NCI-H446 (cell line): ENCODE measurements at places on chromosomes 2 and 18.

DNA sequence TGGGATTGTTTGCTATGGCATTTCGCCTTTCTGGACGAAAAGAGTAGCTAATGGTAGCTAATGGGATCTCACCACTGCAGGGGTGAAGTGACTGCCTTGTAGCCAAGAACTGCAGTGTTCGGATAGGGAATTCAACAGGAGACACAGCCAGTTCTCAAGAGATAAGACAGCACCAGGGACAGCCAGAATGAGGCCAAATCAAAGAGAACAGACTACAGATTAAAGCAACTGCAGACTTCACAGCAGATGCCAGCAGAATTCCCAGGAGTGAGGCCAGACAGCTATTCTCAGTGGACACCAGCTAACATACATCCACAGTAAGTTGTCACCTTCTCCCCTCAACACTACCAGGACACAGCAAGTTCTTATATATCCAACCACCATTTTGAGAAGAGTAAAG lies 124.0 kb downstream of the PLA2R1 start:
- no peak for DNase-seq

DNA sequence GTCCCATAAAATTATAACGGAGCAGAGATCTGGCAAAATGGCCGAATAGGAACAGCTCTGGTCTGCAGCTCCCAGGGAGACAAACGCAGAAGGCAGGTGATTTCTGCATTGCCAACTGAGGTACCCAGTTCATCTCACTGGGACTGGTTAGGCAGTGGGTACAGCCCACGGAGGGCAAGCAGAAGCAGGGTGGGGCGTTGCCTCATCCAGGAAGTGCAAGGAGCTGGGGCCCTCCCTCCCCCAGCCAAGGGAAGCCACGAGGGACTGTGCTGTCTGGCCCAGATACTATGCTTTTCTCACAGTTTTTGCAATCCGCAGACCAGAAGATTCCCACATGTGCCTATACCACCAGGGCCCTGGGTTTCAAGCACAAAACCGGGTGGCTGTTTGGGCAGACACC lies 22.8 kb downstream of the ICA1L start:
- no peak for DNase-seq

GRCh38 chr2:197168705-197169104 lies 141.9 kb downstream of the ANKRD44 start:
- peak; percentile 37 for DNase-seq

DNA sequence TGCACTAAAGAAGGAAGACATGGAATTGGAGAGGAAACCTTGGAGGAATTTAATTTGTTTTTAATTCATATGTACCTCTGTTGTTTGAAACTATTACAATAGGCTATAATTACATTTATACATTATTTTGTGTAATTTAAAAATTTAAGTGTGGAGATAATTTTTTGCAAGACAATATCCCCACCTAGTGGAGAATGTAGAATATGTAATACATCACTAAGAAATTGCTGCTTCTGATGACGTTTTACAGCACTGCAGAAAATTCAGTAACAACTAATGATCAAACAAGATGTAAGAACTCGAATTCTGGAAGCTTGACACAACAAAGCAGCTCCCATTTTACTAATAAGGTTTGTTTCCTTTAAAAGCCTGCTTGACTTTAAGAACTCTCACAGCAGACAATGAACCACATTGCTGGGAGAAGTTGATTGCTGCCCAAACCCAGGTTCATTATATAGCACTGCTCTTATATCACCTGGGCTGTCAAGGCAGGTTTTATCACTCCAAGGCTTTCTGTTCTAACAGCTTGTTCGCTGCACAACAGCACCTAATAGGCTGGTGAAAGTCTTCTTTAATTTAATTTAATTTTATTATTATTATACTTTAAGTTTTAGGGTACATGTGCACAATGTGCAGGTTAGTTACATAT lies 53.4 kb downstream of the THADA start:
- no peak for DNase-seq

DNA sequence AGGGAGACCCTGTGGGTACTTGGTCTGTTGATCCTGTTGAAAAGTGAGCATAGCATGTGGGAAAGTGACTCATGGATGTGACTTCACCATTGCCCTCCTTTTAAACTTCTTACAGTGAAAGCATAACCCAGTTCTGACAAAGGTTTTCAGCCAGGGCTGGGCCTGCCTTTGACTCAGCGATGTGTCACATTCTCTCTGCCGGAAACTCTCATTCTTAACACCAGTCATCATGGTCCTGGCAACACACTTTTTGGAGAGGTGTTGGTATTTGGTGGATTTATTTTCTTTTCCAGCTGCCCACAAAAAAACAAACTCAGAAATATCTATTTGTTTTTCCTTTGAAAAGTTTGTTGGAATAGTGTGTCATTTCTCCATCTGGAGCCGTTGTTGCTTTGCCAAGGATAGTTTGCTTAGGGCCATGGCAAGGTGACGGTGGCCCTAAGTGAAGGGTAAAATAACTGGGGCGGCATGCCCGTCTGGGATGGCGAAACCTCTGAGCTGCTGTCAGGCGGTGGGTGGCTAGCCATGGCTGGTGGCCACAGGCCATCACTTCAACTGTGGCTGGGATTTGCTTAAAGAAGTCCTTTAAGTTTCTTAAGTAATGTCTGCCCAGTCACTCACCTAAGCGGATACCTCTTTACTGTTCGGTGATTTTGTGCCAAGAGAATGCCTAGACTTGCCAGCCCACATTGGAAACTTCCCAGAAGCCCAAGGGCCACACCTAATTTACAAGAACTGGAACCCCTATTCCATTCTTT lies 123.3 kb downstream of the LTBP1 start:
- peak; percentile 53 for DNase-seq

- DNase-seq, result no peak
These were observed 96.7 kb downstream of the WDR7 start for GRCh38 chr18:56747857-56748256.

DNA sequence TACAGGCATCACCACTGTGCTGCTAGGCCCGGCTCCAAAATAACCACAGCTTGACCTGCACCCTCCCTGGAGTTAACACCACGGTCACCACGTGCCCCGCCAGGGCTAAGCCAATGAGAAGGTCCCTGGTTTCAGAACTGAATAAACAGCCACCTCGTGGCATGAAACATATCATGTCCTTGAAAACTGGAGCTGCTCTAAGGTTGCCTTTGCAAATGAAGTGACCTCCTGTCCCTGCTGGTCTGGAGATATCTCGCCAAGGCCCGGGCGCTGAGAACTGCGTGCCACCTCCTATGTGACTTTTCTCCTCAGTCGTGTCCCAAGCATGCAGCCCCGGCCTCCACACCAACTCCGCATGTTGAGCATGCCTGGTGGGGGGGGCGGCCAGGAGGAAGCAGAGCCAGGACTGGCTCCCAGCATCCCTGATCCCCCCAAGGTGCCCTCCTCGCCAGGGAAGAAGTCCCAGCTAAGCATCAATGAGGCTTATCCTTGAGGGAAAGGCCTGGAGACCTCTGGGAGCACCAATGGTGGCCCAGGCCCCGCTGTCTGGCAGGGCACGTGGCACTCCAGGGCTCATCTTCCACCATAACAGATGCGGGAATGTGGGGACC lies 16.3 kb upstream of the KCNG2 start:
- no peak for DNase-seq

- peak; percentile 12 for DNase-seq
These were observed 97.0 kb upstream of the SMAD2 start for GRCh38 chr18:48027401-48027963.

DNA sequence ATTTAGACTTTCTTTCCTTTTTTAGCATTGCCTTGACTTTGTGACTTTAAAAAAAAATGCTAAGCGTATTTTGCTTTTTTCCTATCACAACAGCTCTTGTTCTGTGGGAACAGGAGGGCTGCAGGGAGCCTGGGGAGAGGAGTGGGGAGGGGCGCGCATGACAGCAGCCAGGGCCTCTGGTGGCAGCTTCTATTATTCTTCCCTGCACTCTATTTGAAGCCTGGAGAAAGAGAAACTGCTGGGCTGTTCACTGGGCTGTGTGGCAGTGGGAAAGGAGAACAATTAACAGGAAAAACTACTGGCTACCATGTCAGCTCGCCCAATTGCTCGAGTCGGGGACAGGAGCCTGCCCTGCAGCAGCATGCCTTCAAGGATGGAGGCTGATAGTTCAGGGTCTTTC lies 119.0 kb upstream of the ZBTB14 start:
- no peak for DNase-seq

GRCh38 chr2:173119069-173119807 lies 43.6 kb downstream of the MAP3K20 start:
- DNase-seq, result peak; percentile 97

GRCh38 chr2:211049321-211050018 lies 493.1 kb downstream of the CPS1 start:
- no peak for DNase-seq

GRCh38 chr18:79867666-79868065 lies 69.9 kb downstream of the KCNG2 start:
- DNase-seq, result no peak

GRCh38 chr18:39960550-39960949 lies 1994.5 kb upstream of the PIK3C3 start:
- no peak for DNase-seq

- no peak for DNase-seq
These were observed 157.8 kb upstream of the CAPN13 start for GRCh38 chr2:30965022-30965531.

- DNase-seq, result no peak
These were observed 113.7 kb downstream of the C2orf74 start for GRCh38 chr2:61275575-61276184.

DNA sequence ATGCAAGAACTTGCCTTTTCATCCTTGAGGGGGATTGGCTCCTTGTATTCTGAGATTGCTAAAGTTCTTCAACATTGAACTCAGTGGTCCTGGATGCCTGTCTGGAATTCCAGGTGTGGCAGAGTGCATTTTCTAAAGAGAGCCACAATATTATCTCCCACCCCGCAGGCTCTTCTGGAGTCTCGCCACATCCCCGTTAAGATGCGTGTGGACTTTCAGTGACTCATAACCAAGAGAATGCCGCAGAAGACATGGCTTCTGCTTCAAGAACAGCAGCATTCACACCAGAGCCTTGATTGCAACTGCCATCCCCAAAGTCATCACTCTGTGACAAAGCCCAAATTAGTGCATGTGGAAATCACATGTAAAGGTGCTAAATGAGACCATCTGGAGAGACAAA lies 142.7 kb downstream of the CDH20 start:
- no peak for DNase-seq

DNA sequence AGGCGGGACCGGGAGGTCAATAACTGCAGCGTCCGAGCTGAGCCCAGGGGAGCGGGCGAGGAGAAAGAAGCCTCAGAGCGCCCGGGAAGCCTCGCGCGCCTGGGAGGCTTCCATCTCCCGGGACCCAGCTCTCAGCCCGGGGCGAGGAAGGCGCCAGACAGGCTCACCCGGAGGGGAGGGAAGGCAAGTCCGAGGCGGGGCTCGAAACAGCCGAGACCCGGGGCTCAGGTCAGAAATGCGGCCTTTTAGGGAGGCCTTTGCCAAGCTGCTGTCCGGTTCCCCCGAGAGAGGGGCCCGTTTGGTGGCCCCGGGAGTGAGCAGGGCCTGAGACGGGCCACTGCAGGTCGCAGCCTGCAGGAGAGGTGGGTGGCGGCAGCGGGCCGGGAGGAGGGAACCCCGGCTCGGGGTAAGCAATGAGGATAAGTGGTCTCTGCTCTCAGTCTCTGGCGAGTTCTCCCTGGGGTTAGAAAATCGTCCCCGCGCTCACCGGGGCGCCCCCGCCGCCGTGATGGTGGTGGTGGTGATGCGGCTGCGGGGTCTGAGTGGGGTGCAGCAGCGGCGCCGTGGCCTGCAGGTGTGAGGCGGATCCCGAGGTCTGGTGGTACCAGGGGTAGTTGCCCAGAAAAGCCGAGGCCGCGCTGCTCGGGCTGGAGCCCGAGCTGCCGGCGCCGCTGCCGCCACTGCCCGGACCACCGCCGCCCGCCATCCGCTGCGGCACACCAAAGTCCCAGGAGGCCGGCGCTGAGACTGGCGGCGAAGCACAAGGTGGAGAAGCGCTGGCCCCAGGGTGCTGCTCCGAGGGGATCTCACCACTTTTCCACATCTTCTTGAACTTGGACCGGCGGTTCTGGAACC lies 2.4 kb downstream of the DLX2 start:
- DNase-seq, result no peak

DNA sequence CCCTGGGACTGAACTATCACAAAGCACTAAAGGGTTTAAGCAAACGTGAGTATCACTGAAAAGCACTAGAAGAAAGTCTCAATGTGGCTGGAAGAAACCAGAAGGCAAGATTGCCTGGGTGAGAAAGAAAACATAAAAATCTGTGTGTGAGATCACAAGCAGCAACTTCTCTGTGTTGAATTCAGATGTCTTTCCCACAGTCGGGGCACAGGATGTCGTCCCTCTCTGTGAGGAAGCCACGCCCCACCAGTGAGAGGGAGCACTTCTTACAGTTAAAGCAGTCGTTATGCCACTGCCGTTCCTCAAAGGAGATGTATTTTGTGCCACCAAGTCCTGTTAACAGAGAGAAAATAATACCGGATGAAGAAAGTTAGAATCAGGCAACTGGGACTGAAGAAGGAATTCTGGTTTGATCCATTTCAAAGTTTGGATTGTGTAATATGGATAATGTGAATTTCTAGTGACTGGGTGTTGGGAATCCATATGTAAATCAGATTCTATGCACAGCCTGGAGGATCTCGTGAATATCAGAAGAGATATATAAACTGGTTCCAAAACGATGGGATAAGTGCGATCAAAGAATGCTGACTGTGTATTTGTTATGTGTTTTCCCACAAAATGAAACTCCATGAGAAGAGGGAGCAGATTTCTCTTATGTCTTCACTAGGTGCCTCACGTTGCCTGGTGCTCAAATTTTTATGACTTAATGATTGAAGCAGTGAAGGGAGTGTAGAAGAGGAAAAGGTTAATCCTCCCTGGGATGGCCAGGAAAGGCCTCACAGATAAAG lies 24.0 kb downstream of the C2orf49 start:
- no peak for DNase-seq

DNA sequence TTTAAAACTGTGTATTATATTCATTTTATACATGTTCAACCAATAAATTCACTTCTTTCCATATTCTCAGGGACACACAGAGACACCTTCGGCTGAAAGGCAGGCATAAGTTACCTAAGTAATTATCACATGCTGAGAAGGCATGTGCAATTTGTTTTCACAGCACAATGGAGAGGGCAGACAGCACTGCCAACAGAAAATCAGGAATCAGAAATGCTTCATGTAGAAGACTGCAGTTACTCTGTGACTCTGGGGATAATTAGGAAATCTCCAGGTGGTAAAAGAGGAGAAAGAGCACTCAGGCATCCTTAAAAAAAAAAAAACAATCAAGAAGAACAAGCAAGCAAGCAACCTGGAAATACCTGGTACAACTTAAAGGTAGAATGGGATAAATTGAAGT lies 49.3 kb downstream of the DSEL start:
- DNase-seq, result no peak

GRCh38 chr18:45838302-45839070 lies 13.0 kb downstream of the SIGLEC15 start:
- DNase-seq, result no peak

DNA sequence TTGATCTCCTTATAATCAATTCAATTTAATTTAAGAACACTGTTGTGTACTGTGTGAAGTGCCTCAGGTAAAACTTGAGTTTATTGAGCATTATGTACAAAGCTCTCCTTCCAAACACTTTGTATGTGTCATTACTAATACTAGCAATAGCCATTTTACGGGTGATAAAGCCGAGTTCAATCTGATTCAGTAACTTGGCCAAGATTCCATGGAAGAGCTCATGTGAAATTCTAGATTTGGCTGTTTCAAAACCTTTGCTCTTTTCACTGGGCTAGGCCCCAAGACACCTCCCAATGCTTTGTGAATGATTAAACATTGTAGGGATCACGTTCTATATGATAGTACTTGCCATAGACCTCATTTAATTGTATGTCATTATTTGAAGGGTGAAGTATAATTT lies 8.9 kb upstream of the NFE2L2 start:
- DNase-seq, result peak; percentile 9

- DNase-seq, result no peak
These were observed 195.0 kb downstream of the GCA start for GRCh38 chr2:162538967-162539366.

GRCh38 chr2:42328923-42329322 lies 32.1 kb downstream of the COX7A2L start:
- no peak for DNase-seq
